Tongue (tissue), 3 donors: ENCODE measurements at places on chromosomes 11 and 22. TPM values are rescaled to one million over a fixed set of nuclear protein-coding genes. Genes with fewer than 3 reads are reported as not detected.

OR2AT4 gene
- total RNA-seq: not detected

PKDREJ gene
- total RNA-seq: 0.10 TPM

POU2AF2 gene
- 0.41 TPM for total RNA-seq

OR51D1 gene
- not detected for total RNA-seq

DNA sequence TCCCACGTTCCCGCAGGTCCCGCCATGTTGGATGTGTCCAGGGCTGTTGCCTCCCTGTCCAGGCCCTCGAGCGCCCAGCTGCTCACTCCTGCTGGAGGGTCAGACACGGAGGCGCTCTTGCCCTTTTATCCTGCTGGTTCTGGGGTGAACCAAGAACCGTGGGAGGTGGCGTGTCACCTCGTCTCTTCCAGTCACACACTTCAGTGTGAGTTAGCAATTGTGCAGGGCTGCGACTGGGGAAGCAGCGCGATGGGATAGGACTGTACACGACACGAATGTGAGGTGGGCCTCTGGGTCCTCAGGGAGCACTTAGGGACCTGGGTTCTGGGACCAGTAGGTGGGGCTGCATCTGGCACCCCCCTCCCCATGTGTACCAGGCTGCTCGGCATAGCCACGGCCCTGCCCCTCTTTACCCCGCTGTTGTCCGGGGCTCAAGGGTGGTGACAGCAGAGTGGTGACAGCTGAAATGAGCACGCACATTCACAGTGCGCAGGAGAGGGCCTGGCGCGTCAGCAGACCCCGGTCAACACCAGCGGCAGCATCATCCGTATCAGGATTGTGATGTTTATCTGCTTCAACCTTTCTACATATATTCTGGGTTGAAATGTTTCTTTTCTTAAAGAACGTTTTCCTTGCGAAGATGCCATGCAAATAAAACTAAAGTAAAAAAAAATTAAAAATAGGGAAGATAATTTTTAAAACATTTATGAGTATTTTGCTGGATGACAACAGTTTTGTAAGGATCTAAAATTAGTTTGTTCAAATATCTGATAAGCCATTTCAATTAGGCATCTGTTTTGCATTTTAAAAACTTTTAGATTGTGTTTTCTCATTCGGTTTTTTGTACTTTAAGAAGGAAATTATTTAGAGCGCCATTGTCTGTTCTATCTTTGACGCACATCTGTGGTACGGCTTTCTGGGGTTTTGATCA lies 210.7 kb downstream of the TBC1D22A start:
- DNase-seq: peak; percentile 76

DNA sequence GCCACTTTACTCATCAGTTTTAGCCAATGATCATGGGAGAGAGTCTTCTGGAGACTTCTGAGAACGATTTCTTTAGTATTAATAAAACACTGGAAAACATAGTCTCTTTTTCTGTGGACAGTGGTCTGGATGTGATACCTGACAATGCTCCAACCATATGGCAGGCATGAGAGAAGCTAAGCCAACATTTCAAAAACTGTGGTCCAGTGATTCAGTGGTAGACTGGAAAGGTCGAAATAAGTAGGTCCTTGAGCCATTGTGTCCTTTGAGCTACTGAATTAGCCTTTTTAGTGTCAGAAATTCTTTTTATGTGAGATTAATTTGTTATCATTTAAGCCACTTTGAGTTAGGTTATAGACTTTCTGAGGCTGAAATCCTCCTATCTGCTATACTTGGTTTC lies 197.7 kb upstream of the CTSC start:
- DNase-seq: no peak

DNA sequence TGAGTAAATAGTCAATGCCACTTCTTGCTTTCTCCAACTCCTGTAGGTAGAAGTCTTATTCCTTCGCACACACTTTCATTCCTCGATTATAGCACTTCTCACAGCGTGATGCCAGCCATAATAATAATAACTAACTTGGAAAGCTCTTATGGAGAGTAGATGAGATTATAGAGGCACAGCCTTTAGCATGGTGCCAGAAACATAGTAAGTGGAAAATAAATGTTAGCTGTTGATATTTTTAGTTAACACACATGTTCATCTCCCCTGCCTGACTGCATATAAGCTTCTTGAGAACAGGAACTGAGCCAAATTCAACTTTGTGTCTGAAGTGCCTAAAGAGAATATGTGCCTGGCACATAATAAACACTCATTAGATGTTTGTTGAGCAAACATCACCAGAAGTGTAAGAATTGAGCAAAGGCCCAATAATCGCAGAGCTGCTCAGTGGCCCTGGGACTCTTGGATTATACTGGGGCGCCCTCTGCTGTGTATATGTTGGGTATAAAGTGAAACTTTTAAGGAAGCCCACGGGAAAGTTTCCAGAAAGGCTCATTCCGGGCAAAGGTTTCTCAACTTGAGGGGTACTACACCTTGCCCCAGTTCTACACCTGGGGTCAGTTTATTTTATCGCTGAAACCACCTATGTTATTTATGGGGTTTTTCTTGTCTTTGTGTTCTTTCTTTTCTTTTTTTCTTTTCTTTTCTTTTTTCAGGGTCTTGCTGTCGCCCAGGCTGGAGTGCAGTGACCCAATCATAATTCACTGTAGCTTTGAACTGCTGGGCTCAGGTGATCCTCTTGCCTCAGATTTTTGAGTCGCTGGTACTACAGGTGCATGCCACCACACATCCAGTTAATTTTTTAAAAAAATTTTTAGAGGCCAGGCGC lies 22.3 kb downstream of the SLN start:
- peak; percentile 88 for DNase-seq

DNA sequence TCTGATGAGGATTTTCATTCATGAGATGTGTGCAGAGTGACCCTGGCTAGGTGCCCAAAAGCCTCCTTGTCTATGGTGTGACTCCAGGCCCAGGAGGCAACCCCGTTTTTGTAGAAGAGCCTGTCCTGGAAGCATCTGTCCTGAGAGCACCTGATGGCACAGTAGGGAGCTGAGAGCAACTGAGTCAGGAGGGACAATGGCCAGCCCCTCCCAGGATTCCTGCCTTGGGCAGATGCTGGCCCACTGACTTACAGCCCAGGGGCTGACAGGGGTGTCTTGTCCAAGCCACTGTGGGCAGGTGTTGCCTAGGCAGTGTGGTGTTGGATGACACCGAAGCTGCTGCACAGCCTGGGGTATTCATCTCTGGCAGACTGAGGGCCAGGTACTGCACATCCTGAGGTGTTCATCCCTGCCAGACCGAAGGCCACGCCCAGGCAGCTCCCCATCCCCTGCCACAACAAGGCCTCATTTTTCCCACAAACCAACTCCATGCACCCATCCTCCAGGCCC lies 3.2 kb upstream of the RFPL2 start:
- DNase-seq: no peak

DNA sequence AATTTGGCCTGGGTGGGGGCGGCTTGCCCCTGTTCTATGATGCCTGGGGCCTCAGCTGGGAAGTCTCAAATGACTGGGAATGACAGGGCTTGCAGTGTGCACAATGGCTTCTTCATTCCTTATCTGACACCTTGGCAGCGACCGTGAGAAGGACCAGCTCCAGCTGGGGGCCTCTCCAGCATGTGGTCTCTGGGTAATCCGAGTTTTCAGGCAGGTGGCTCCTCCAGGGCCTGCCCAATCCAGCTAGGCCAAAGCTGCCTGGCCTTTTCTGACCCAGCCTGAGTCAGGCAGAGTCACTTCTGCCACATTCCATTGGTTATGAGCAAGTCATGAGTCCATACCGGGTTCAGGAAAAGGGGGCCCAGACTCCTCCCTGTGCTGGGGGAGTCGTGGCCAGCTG lies 646.0 kb downstream of the OPCML start:
- DNase-seq: peak; percentile 67

DNA sequence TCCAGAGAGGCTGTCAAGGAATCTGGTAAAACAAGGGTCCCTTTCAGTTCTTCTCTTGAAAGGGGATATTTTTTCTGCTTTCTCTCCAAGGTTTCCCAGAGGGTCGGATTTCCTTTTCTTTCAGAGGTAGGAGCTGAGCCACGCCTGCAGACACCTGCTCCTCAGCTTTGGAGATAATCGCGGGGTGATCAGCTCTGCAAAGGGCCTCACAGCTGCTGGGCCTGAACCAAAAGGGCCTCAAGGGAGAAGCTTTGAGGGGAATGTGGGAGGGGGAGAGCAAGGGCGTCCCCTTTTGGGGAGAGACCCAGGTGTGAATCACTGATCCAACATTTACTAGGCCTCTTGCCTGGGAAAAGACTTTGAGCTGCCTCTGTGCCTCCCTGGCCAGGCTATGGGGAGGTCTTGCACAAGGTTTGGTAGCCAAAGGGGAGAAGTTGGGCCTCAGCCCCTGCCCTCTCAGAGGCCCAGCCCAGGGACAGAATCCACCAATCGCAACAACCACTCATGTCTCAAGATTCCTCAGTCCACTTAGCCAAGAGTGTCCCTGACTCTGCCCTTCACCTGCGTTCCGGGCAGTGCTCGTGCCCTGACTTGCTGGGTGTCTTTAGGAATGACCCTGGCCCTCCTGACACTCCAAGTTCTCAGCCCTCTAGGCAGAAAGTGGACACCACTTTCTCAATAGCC lies 14.0 kb upstream of the TP53I11 start:
- peak; percentile 62 for DNase-seq

GRCh38 chr11:11478687-11479086 lies 125.6 kb upstream of the CSNK2A3 start:
- no peak for DNase-seq

DNA sequence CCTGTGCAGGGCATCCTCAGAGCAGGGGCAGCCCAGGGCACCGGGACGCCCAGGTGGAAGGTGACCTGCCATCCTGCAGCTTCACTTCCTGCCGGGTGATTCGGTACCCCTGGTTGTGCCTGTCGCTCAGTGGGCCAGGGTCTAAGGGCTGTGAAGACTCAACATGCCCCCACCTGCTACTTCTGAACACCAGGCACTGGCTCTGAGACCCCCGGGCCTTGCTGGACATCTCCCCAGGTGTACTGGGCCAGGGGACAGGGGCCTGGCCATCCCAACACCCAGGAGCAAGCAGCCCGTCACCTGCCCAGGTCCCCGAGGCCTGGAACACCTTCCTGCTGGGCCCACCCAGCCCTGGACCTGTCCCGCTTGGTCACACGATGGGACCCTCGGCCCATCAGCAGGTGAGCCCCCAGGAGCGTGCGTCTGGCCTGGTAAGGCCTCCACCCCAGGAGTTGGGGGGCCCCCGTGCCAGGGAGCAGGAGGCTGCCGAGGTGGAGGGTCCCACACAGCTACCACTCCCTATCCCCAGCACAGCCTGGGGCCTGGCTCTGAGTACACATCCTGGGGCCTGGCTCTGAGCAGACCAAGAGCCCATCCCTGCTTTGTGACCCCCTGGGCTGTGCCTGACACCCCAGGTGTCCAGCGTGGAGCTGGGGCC lies 3.9 kb upstream of the MUC5B start:
- DNase-seq: no peak

DNA sequence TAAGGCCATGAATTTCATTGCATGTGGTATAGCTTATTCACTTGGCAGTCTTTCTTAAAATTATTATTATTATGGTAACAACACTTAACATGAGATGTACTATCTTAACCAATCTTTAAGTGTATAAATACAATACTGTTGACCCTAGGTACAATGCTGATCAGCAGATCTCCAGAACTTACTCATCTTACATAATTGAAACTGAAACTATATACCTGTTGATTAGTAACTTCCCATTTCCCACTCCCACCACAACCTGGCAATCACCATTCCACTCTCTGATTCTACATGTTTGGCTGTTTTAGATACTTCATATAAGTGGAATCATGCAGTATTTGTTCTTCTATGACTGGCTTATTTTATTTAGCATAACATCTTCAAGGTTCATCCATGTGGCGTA lies 150.2 kb upstream of the POU2AF2 start:
- DNase-seq: no peak

- no peak for DNase-seq
These were observed 144.6 kb downstream of the KIF18A start for GRCh38 chr11:27963370-27963769.

- DNase-seq: no peak
These were observed 192.1 kb downstream of the CTTN start for GRCh38 chr11:70590356-70590991.

DNA sequence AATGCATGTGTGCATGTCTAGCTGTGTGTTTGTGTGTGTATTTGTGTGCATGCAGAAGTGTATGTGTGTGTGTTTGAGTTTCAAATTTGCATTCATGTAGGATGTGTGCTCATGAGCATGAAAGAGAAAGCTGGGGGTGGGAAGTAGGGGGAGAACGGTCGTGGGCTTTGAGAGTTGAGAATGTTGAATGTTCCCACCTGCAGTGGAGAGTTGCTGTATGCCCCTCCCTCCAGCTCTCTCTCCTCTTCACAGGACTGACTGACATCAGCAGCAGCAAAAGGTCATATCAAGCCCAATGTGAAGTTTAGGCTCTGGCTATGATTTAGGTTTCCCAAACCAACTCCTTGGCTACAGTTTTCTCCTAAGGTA lies 63.8 kb upstream of the RRAS2 start:
- DNase-seq: no peak

GRCh38 chr11:13091373-13091772 lies 82.3 kb downstream of the RASSF10 start:
- DNase-seq: no peak

DNA sequence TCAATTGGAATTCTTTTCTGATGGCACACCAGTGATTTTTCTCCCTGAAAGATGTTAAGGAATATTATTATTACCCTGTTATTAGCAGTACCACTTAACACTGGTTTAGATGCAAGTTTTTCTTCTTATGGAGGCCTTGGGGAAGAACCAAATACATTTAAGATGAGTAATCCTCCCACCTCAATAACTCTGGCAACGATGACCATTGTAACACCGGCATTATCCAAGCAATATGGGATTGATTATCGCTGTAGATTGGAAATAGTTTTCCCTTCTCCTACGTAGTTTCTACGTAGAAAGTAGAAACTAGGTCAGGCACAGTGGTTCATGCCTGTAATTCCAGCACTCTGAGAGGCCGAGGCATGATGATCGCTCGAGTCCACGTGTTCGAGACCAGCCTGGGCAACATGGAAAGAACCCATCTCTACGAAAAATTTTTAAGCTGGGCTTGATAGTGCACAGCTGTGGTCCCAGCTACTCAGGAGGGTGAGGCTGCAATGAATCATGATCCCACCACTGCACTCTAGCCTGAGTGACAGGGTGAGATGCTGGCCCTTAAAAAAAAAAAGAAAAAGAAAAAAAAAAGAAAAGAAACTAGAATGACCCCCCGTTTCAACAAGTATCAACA lies 45.5 kb downstream of the PACSIN2 start:
- DNase-seq: no peak

DNA sequence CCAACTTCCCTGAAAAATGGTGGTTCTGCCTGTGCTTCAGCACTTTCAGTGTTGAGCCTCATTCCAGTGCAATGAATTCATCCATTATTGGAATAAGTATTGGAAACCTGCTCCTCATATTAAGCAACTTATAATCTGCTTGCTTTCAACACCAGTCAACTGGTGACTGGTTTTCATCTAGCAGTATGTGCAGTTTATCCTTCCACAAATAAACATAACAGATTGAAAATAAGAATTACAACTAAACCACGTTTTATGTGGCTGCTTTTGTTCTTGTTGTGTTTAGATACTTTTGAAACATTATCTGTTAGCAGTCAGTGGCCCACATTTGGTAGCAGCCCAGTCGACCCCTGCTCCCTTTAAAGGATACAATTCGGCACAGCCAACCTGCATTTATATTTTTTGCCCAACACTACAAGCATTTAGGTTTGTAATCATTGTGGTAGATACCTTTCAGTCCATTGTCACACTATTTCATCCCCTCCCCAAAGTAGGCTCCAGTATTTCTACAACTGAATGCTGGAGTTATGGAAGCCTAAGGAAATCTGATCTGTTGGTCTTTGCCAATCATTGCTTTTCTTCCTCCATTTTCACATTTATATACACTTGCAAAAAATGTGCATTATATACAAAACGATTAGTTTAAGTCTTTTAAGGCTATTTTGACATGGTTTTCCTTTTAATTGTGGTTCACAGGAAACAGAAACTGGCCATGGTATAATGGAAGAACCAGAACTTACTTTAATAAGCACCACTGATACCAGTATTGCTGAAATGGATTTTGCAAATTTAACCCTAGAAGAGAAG lies 13.1 kb downstream of the TAF1D start:
- no peak for DNase-seq
